ENCODE measurements at places on chromosomes 5 and 9. TPM values are rescaled to one million over a fixed set of nuclear protein-coding genes. Genes with fewer than 3 reads are reported as not detected.
A peak's percentile ranks its signal among the peaks of the same experiment; 100 is the strongest.

Gene CAVIN4
- 0.11 TPM for polyA plus RNA-seq

DNA sequence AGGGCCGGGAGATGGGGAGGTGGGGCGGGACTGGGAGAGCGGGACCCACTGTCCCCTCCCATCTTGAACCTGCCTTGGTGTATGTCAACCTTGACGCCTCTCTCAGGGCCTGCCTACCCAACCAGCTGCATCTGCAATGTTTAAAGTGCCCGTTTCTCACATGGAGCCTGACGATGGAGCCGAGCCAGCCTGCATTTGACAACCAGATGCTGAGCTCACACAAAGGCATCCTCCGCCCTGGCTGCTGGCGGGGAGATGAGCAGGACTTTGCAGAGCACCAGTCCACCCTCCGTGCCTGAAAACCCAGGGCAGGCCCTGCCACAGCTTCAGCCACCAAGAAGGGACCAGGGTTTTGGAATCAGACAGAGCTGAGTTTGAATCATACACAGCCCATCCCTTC is 141.1 kb upstream of the SMIM23 start:
- no peaks in the 10 kb centered on the region for H3K4me1 ChIP-seq
- H3K36me3 ChIP-seq, result no peaks in the 10 kb centered on the region
- H3K4me3 ChIP-seq, result no peak overlapping the region
- no peak for DNase-seq

DNA sequence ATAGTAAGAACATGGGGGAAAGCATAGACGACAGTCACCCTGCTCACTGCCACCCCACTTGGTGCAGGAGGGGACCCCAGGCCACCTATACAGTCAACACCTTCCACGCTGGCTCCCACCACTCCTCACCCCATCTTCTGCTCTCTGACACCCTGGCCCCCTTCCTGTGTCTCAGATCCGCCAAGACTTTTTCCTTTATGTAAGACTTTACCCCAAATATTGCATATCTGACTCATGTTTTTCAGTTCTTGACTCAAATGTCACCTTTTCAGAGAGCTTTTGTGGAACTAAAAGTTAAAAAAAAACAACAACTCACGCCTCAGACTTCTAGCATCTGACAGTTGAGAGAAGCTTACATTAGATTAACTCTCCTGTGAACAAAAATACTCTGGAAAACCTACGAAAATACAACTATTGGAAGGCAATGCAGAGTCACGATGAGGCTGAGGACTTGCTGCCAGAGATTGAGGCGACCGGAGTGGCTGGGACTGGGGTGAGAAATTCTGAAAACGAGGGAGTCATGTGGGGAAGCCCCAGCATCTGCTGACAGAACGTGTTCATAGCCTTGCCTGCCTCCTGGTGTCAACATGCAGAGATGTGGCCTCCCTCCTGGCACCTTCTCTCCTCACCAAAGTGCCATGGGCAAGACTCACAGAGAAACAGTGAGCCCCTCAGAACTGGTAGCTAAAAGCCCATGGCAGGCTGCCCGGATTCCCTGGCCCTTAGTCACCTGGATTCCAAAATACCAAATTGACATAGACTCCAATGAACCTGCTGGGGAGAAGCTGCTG is 22.4 kb upstream of the FCN2 start:
- no peak for DNase-seq
- no peak overlapping the region for H3K27ac ChIP-seq
- no peaks in the 10 kb centered on the region for H3K36me3 ChIP-seq

- H3K4me1 ChIP-seq, result no peaks in the 10 kb centered on the region
- no peak for DNase-seq
- H3K27me3 ChIP-seq, result no peaks in the 10 kb centered on the region
- no peak overlapping the region for H3K4me3 ChIP-seq
- H3K36me3 ChIP-seq, result no peaks in the 10 kb centered on the region
Observed at GRCh38 chr5:15544039-15544438, 44.1 kb downstream of the FBXL7 start.

GRCh38 chr5:134510970-134511795 is 14.3 kb upstream of the JADE2 start:
- H3K4me3 ChIP-seq, result no peak overlapping the region
- H3K27ac ChIP-seq, result peak overlapping the region; percentile 57
- no peaks in the 10 kb centered on the region for H3K36me3 ChIP-seq
- H3K4me1 ChIP-seq, result peaks cover 41% of the 10 kb centered on the region
- H3K27me3 ChIP-seq, result no peaks in the 10 kb centered on the region
- DNase-seq, result no peak

Gene BAAT
- 0.88 TPM for polyA plus RNA-seq

DNA sequence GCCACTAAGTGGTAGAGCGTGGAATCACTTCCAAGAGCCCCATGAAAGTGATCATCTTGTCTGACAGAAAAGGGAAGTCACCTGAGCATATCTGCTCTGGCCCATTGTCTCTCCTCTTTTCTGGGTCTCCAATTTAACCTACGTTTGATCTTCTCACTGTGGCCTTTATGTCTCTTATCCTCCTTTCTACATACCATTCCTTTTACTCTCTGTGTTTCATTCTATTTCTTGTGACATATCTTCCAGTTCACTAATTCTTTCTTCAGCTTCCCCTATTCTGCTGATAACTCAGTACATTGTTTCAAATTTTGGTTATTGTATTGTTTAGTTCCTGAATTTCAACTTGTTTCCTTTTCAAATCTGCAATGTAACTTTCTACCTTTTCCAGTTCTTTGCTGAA is 132.5 kb downstream of the GPBP1 start:
- H3K36me3 ChIP-seq, result no peaks in the 10 kb centered on the region
- H3K4me3 ChIP-seq, result no peak overlapping the region
- H3K27ac ChIP-seq, result no peak overlapping the region
- no peaks in the 10 kb centered on the region for H3K27me3 ChIP-seq
- H3K4me1 ChIP-seq, result no peaks in the 10 kb centered on the region

GRCh38 chr5:146331423-146331822 is 7.2 kb upstream of the POU4F3 start:
- no peak overlapping the region for H3K4me3 ChIP-seq
- H3K36me3 ChIP-seq, result no peaks in the 10 kb centered on the region
- no peaks in the 10 kb centered on the region for H3K4me1 ChIP-seq
- peaks cover 25% of the 10 kb centered on the region for H3K27me3 ChIP-seq

Gene TNFSF15
- not detected for polyA plus RNA-seq

- no peak overlapping the region for H3K4me3 ChIP-seq
- H3K4me1 ChIP-seq, result no peaks in the 10 kb centered on the region
- H3K27ac ChIP-seq, result no peak overlapping the region
- DNase-seq, result no peak
- no peaks in the 10 kb centered on the region for H3K36me3 ChIP-seq
- H3K27me3 ChIP-seq, result no peaks in the 10 kb centered on the region
Observed at GRCh38 chr5:91443761-91444467, 60.8 kb upstream of the ARRDC3 start.

- no peak for DNase-seq
- no peaks in the 10 kb centered on the region for H3K27me3 ChIP-seq
- no peak overlapping the region for H3K4me3 ChIP-seq
- H3K27ac ChIP-seq, result no peak overlapping the region
- no peaks in the 10 kb centered on the region for H3K36me3 ChIP-seq
Observed at GRCh38 chr5:178434016-178434761, 156.0 kb downstream of the COL23A1 start.

Gene C5orf52
- polyA plus RNA-seq, result not detected

- H3K4me1 ChIP-seq, result no peaks in the 10 kb centered on the region
- no peaks in the 10 kb centered on the region for H3K36me3 ChIP-seq
- H3K27me3 ChIP-seq, result peaks cover 14% of the 10 kb centered on the region
Observed at GRCh38 chr5:2703615-2704014, 47.9 kb downstream of the IRX2 start.

Gene FIBCD1
- 2.7 TPM for polyA plus RNA-seq

Gene TMC1
- not detected for polyA plus RNA-seq

- no peaks in the 10 kb centered on the region for H3K36me3 ChIP-seq
- peak overlapping the region; percentile 87 for H3K27ac ChIP-seq
- H3K27me3 ChIP-seq, result no peaks in the 10 kb centered on the region
- peak overlapping the region; percentile 65 for H3K4me3 ChIP-seq
- H3K4me1 ChIP-seq, result peaks cover 4% of the 10 kb centered on the region
Observed at GRCh38 chr5:163503106-163504078, 2.0 kb upstream of the MAT2B start.

- H3K36me3 ChIP-seq, result no peaks in the 10 kb centered on the region
- no peak overlapping the region for H3K27ac ChIP-seq
- H3K4me1 ChIP-seq, result no peaks in the 10 kb centered on the region
- no peak for DNase-seq
- H3K27me3 ChIP-seq, result peaks cover 7% of the 10 kb centered on the region
- H3K4me3 ChIP-seq, result no peak overlapping the region
Observed at GRCh38 chr5:148457183-148457620, 73.4 kb downstream of the FBXO38 start.

Gene ROR2
- 12.5 TPM for polyA plus RNA-seq

DNA sequence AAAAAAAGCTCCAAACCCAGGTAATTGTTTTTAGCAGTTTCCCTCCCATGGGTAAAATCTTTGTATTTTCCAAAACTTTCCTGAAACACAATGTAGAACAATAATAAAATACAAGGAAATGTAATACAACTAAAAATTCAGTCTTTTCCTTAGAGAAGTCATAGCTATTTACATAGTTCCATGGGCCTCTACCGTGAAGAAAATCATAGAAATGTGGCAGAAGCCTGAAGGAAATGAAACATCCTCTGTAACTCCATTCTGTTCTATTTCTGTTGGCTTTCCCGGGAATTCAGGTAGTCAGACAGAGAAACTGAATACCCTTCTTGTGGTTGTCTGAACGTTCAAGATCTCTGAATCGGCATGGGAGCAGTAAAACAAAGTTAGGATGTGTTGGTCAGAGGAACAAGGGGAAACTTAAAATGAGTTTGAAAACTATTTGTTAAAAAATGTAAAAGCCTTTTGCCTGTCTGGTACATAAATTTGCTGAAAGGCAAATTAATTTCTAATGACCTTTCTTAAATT is 202.4 kb upstream of the ZNF608 start:
- H3K27me3 ChIP-seq, result no peaks in the 10 kb centered on the region
- no peak overlapping the region for H3K4me3 ChIP-seq
- H3K4me1 ChIP-seq, result no peaks in the 10 kb centered on the region
- no peaks in the 10 kb centered on the region for H3K36me3 ChIP-seq
- no peak for DNase-seq

Gene NLN
- polyA plus RNA-seq, result 24.6 TPM

GRCh38 chr9:134992755-134993124 is 75.0 kb upstream of the FCN1 start:
- peaks cover 44% of the 10 kb centered on the region for H3K27me3 ChIP-seq
- no peaks in the 10 kb centered on the region for H3K4me1 ChIP-seq
- H3K4me3 ChIP-seq, result no peak overlapping the region
- no peak overlapping the region for H3K27ac ChIP-seq
- DNase-seq, result no peak

Gene CBY3
- polyA plus RNA-seq, result not detected

DNA sequence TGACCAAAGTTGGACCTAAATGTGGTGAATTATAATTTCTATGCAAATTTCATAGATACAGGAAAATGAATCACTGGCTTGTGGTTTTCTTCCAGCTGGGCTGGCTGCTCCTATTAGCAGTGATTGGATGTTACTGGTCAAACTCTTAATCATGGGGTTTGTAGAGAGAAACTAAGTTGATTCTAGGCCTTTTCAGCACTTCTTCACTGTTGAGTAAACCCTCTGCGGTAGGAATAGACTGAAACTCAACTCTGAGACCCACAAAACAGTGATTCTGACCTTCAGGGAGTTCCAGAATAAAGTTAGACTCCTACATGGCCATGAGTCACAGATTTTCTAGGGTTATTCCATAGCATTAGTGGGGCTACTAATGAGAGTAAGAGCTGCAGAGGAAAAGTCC is 47.9 kb upstream of the FKTN start:
- no peaks in the 10 kb centered on the region for H3K4me1 ChIP-seq
- peaks cover 2% of the 10 kb centered on the region for H3K36me3 ChIP-seq
- H3K4me3 ChIP-seq, result no peak overlapping the region
- H3K27ac ChIP-seq, result no peak overlapping the region
- H3K27me3 ChIP-seq, result no peaks in the 10 kb centered on the region

- H3K27ac ChIP-seq, result peak overlapping the region; percentile 41
- H3K36me3 ChIP-seq, result no peaks in the 10 kb centered on the region
- peaks cover 42% of the 10 kb centered on the region for H3K4me1 ChIP-seq
- no peak overlapping the region for H3K4me3 ChIP-seq
Observed at GRCh38 chr9:128298535-128299482, 22.7 kb downstream of the SWI5 start.

GRCh38 chr5:15026944-15027343 is 155.4 kb upstream of the ANKH start:
- H3K4me1 ChIP-seq, result no peaks in the 10 kb centered on the region
- no peaks in the 10 kb centered on the region for H3K27me3 ChIP-seq
- no peaks in the 10 kb centered on the region for H3K36me3 ChIP-seq
- no peak overlapping the region for H3K4me3 ChIP-seq

Gene FYB1
- 7.4 TPM for polyA plus RNA-seq

DNA sequence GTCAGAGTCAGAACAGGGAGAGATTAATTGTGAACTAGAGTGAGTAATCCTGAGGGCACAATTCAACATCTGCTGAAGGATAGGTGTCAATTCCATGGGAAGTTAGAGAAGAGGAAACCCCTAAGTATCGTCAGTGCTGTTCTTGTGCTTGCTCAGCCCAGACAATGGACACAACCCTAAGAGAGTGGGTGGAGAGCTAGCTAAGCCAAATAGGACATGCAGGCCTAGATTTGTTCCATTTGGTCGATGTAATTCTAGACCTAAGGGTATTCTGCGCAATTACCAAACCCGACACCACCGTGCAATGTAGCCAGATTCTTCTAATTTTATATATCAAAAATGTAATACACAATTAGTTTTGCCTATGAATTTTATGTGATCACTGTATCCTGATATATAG is 431.6 kb downstream of the SH3GL2 start:
- H3K36me3 ChIP-seq, result no peaks in the 10 kb centered on the region
- no peaks in the 10 kb centered on the region for H3K27me3 ChIP-seq
- no peaks in the 10 kb centered on the region for H3K4me1 ChIP-seq
- DNase-seq, result no peak
- H3K27ac ChIP-seq, result no peak overlapping the region

DNA sequence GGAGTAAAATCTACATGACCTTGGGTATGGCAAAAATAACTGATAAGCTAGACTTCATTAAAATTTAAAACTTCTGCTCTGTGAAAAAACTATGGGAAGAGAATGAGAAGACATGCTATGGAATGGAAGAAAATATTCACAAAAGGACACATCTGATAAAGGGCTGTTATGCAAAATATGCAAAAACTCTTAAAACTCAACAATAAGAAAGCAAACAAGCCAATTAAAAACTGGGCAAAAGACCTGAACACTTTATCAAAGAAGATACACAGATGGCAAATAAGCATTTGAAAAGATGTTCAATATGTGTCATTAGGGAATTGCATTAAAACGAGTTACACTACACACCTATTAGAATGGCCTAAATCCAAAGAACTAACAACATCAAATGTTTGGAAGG is 439.5 kb downstream of the EFNA5 start:
- H3K27ac ChIP-seq, result no peak overlapping the region
- H3K4me1 ChIP-seq, result no peaks in the 10 kb centered on the region
- H3K27me3 ChIP-seq, result no peaks in the 10 kb centered on the region
- no peak for DNase-seq

DNA sequence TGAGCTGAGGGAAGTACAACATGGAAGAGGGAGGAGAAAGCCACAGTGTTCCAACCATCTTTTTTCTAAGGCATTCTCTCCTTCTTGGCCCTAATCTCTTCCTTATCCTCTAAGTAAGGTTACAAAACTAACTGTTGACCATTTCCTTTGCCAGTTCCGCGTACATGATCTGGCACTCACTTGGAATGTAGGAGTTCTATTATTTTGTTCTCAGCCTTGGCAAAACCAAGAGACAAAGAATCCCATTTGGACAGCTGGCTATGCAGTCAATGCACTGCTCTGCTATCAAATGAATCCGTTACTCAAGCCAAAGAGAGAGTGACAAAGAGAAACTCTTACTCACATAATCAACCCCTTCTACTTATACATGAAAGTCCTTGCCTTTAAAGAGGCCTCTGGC is 410.3 kb downstream of the DTWD2 start:
- H3K4me3 ChIP-seq, result no peak overlapping the region
- no peak for DNase-seq
- no peaks in the 10 kb centered on the region for H3K27me3 ChIP-seq
- no peak overlapping the region for H3K27ac ChIP-seq
- H3K4me1 ChIP-seq, result no peaks in the 10 kb centered on the region

Measured in K562 (cell line).